ENCODE measurements at places on chromosomes 2 and 18. TPM values are rescaled to one million over a fixed set of nuclear protein-coding genes. Genes with fewer than 3 reads are reported as not detected.

DNA sequence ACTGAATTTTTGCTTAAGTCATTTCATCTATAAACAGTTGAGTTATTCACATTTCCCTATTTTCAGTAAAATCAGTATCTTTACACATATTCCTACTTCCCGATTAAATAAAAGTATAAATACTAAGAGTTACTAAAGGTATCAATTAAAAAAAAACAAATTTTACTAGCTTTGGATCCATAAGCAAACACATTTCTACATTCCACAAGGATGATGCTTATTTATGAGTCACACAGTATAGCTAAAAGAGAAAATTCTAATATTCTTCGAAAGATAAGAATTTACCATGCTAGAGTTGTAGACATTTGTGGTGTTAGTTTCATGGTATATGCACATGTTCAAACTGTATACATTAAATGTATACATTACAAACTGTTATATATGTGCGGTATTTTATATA, 23.7 kb downstream of the PGAP1 start:
- no peak for ATAC-seq

DNA sequence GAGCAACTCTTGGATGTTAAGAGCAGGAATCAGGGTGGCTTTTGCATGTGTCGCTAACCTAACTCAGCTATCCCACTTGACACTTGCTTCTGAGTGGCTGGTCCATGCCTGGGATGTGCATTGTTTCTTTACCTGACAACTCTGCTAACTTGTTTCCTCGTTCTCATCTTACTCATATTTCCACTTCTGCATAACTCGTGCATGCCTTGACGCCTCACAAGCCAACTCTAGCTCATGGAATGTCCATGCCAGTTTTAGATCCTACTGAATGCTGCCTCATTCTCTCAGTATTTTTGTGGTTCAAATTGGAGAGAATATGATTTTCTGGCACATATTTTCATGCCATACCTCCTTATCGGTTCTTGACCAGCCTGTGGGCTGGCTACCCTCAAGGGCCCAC, 52.5 kb downstream of the CDCA7 start:
- ATAC-seq: no peak

The BMP10 gene
- 1.0 TPM for total RNA-seq

The AMER3 gene
- total RNA-seq: 0.10 TPM

The INPP1 gene
- 29.2 TPM for total RNA-seq

The EHBP1 gene
- total RNA-seq: 66.5 TPM
